ENCODE measurements at places on chromosomes 1 and 21. TPM values are rescaled to one million over a fixed set of nuclear protein-coding genes. Genes with fewer than 3 reads are reported as not detected.

GRCh38 chr1:41855713-41856112, 63.0 kb downstream of the HIVEP3 start:
- H3K27me3 ChIP-seq: 0 out of 2 replicates have a peak, but pooled peaks cover 4% of the 10 kb centered on the region
- peaks cover 30% of the 10 kb centered on the region for H3K4me1 ChIP-seq
- DNase-seq: no peak
- no peak overlapping the region for H3K27ac ChIP-seq

GRCh38 chr1:95095833-95096217, 21.3 kb upstream of the TLCD4 start:
- H3K27me3 ChIP-seq: no peaks in the 10 kb centered on the region
- no peaks in the 10 kb centered on the region for H3K4me1 ChIP-seq
- DNase-seq: no peak
- H3K4me3 ChIP-seq: no peak overlapping the region

DNA sequence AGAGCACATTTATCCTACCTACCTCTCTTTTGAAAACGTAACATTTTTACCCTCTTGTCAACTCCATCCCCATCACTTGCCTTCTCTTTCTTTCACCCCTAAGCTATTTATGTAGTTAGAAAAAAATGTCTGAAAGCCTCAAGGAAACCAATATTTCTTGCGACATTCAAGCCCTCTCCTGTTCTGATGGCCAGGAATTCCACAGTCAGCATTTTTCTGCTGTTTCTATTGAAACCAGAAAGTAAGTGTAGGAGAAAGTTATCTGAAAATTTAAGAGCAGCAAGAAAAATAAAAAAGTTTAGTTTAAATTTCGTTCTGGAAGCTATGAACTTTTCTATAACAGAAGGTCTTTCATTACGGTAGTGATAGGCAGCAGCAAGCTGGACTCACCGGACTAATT, 247.6 kb upstream of the PBX1 start:
- H3K4me3 ChIP-seq: no peak overlapping the region
- no peaks in the 10 kb centered on the region for H3K27me3 ChIP-seq
- H3K36me3 ChIP-seq: no peaks in the 10 kb centered on the region
- H3K27ac ChIP-seq: no peak overlapping the region

- no peak overlapping the region for H3K27ac ChIP-seq
- DNase-seq: no peak
- H3K36me3 ChIP-seq: no peaks in the 10 kb centered on the region
- H3K4me1 ChIP-seq: no peaks in the 10 kb centered on the region
Observed at GRCh38 chr1:153350321-153350957, 1.8 kb upstream of the PGLYRP4 start.

AMPD1 gene
- not detected for total RNA-seq

DNA sequence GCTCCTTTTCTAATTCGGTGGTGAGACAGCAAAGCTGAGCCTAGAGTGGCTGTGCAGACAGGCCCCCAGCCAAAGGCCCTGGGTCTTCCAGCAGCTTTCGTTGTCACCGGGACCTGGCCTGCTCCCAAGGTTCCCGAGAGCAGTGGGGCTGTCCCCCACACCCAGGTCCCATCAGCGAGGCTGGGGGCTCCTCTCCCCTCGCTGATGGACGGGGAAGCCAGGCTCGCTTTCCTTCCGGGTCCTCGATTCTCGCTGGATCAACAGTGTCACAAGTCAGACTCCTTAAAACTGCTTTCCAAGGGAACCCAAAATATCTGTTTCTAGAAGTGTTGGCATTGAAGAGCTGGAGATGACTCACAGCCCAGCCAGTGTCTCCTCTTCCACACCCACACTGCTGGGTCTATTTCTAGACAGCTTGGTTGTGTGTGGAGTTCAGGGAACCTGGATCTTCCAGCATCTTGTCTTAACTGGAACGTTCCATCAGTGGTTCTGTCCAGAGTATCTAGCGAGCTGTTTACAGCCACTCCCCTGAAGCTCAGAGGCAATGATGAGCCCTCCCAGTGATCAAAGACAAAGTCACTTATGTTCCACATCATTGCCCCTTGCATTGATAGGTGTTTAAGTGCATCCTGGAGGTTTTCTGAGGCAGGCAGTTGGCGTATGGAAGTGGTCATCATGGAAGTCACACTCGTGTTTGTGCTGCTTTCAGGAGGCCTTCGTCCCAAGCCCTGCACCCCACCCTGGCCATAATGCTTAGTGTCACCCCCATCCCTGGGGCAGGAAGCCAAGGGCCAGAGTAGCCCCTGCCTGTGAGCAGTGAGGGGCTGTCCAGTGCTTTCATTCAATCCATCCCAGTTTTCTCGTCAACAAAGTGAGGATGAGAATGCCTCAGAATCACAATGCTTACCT, 35.2 kb downstream of the RRP1 start:
- H3K4me3 ChIP-seq: no peak overlapping the region
- H3K27ac ChIP-seq: no peak overlapping the region
- H3K36me3 ChIP-seq: no peaks in the 10 kb centered on the region
- DNase-seq: no peak
- H3K4me1 ChIP-seq: peaks cover 24% of the 10 kb centered on the region

- H3K27ac ChIP-seq: peak overlapping the region; percentile 90
- H3K36me3 ChIP-seq: no peaks in the 10 kb centered on the region
- DNase-seq: no peak
- H3K27me3 ChIP-seq: no peaks in the 10 kb centered on the region
Observed at GRCh38 chr1:223727541-223727940, 15.2 kb downstream of the CAPN2 start.

AGO4 gene
- total RNA-seq: 6.1 TPM

GRCh38 chr1:36882536-36883285, 151.6 kb downstream of the GRIK3 start:
- H3K27me3 ChIP-seq: peaks cover 45% of the 10 kb centered on the region
- H3K4me3 ChIP-seq: no peak overlapping the region
- H3K27ac ChIP-seq: no peak overlapping the region
- DNase-seq: no peak
- H3K4me1 ChIP-seq: no peaks in the 10 kb centered on the region
- H3K36me3 ChIP-seq: no peaks in the 10 kb centered on the region

DNA sequence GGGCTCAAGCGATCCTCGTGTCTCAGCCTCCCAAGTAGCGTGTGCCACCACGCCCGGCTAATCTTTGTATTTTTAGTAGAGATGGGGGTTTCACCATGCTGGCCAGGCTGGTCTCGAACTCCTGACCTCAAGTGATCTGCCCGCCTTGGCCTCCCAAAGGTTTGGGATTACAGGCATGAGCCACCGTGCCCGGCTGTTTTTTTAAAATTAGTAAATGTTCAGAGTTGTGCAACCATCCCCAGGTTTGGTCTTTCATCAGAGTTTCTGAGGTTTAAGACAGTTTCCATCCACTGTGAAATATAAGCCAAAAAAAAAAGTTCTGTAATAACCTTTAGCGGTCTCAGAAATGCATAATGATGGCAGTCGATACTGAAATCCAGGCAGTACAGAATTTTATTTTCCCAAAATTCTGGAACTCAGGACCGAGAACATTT, 550 bp upstream of the SYT11 start:
- H3K36me3 ChIP-seq: peaks cover 3% of the 10 kb centered on the region
- DNase-seq: no peak
- peaks cover 9% of the 10 kb centered on the region for H3K27me3 ChIP-seq
- peaks cover 21% of the 10 kb centered on the region for H3K4me1 ChIP-seq
- peak overlapping the region; percentile 80 for H3K4me3 ChIP-seq
- peak overlapping the region; percentile 55 for H3K27ac ChIP-seq
